ENCODE measurements at places on chromosomes 13 and 19.

DNA sequence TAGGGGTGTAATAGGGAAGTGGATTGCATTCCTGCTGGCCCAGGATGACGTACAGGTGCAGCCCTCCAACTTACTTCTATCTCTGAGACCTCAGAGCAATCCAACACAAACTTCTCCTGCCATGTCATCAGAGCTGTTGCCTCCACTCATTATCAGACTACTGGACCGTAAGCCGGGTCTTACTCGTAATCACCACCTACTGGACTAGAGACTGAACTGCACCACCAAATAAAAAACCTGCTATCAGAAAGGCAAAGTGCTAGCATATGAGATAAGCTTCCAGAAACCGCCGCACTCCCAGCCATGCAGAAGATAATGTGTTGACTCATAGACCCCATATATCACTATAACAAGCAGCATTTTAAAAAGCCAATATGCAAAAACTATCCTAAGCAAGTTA lies 102.0 kb downstream of the SLITRK1 start:
- DNase-seq, result no peak

DNA sequence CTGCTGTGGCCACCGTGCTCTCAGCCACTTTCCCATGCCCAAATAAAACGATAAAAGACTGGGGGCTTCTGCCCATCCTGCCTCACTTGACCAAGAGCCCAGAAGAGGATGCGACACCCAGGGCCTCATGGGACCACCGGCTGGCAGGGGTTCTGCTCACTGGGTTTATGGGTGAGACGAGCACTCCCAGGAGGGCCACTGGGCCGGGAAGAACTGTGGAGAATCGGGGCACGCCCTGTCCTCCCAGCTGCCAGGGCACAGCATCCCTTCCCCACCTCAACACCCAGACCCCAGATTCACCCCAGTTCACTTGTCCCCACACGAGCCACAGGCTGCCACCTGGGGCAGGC lies 4.7 kb upstream of the F10 start:
- no peak for DNase-seq

- DNase-seq, result no peak
Observed at GRCh38 chr13:86426437-86426836, 627.2 kb upstream of the SLITRK6 start.

GRCh38 chr19:24073807-24074206 lies 13.2 kb upstream of the ZNF254 start:
- no peak for DNase-seq

GRCh38 chr19:23882493-23882892 lies 32.2 kb upstream of the ZNF726 start:
- no peak for DNase-seq

GRCh38 chr19:12092065-12092867 lies 27.7 kb downstream of the ZNF844 start:
- no peak for DNase-seq

DNA sequence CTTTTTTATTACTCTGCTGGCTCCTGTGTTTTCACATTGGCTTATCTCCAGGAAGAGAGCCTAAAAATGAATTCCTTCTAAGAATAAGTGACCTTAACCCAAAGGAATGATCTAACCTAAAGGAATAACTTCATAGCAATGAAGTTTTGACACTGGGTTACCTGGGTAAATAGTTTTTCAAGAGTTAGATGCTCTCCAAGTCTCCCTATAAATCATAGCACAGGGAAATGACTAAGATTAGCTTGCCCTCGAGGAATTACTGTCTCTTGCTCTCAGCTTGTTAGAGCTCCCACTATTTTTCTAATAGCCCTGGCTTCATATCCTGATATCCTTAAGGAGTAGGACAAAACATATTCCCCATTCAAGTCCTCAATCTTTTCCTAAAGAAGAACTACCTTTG lies 66.3 kb downstream of the SPRY2 start:
- no peak for DNase-seq

GRCh38 chr19:48796298-48797083 lies 14.3 kb downstream of the BCAT2 start:
- DNase-seq, result no peak
